ENCODE measurements at places on chromosomes 6 and 20. TPM values are rescaled to one million over a fixed set of nuclear protein-coding genes. Genes with fewer than 3 reads are reported as not detected.

Gene FGD2
- not detected for total RNA-seq

Gene TMEM244
- total RNA-seq: not detected

Gene SNTA1
- total RNA-seq: 5.8 TPM

Gene ASCC3
- 49.8 TPM for total RNA-seq

Gene KIAA1586
- 21.2 TPM for total RNA-seq

Gene ZNF311
- total RNA-seq: 0.17 TPM

Gene B3GAT2
- under 0.01 TPM for total RNA-seq

Gene FRMD1
- total RNA-seq: not detected

Gene TCF15
- 1.1 TPM for total RNA-seq

Gene OOEP
- 0.22 TPM for total RNA-seq

Gene XKR7
- not detected for total RNA-seq

Gene NOTCH4
- total RNA-seq: 10.6 TPM

Gene TINAG
- total RNA-seq: not detected

Gene SUMO4
- 0.76 TPM for total RNA-seq

Gene HTR1B
- 1.5 TPM for total RNA-seq

Gene NRSN1
- not detected for total RNA-seq

Gene HLA-DQB1
- total RNA-seq: not detected

Gene NOX3
- not detected for total RNA-seq
